Right cardiac atrium (tissue), 5 donors: ENCODE measurements at places on chromosomes 3 and 15. TPM values are rescaled to one million over a fixed set of nuclear protein-coding genes. Genes with fewer than 3 reads are reported as not detected.

A4GNT gene
- not detected for total RNA-seq

SPG11 gene
- total RNA-seq = 45.7 TPM

CCDC39 gene
- total RNA-seq = not detected

THBS1 gene
- 47.2 TPM for total RNA-seq

ADGRG7 gene
- not detected for total RNA-seq

MITF gene
- total RNA-seq = 48.3 TPM

ELL3 gene
- total RNA-seq = 1.9 TPM

GOLGA8M gene
- total RNA-seq = 3.0 TPM

CKMT1A gene
- 0.43 TPM for total RNA-seq

KLHL40 gene
- total RNA-seq = 0.57 TPM

C3orf49 gene
- not detected for total RNA-seq

LRRC3B gene
- 0.03 TPM for total RNA-seq

CSPG5 gene
- total RNA-seq = 1.1 TPM
